C1 segment of cervical spinal cord (tissue), 14 donors: ENCODE measurements at places on chromosomes 16 and 17.

DNA sequence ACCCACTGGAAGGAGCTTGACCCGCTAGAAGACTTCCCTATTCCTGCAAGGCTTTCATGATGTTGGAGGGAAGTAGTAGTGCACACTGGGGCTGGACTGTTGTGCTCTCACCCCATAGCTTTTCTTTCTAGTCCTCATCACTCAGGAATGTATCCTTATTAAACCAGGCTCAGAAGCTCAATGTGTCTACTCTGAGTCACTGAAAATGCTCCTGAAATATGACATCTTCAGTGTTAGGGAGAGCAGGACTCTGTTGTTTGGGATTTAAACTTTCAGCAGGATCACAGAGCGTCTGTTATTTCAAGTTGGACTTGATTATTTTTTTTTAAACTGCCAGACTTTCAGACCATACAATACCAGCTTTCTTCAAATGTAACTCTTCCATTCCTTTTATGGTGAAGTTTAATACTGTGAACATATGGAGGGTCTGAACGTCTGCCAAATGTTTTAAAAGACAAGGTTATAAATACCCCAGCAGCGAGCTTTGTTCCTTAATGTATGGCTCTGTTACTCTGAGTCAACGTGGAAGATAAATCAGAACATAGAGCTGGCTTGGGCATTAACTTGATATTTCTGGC lies 257.5 kb downstream of the CDH11 start:
- no peak for DNase-seq

GRCh38 chr16:86505899-86506864 lies 4.1 kb upstream of the FOXF1 start:
- no peak for DNase-seq

GRCh38 chr16:85621698-85622428 lies 8.7 kb downstream of the GSE1 start:
- no peak for DNase-seq

DNA sequence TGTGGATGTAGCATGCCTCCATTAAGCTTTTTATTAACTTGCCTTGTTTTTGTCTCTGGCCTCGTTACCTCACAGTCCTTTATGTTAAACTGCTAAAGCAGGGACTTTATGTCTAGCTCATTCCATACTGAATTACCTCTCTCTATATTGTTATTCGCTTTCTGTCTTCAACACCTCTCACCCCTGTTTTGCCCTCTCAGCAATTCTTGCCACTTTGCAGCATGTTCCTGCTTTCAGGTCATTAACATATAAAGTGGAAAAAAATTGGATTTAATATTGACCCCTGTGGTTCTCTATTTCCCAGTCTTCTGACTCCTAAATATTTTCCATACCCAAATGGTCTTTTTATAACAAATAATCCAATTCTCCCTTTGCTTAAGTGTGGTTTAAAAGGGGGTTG lies 810.4 kb upstream of the KIF2B start:
- DNase-seq = no peak

DNA sequence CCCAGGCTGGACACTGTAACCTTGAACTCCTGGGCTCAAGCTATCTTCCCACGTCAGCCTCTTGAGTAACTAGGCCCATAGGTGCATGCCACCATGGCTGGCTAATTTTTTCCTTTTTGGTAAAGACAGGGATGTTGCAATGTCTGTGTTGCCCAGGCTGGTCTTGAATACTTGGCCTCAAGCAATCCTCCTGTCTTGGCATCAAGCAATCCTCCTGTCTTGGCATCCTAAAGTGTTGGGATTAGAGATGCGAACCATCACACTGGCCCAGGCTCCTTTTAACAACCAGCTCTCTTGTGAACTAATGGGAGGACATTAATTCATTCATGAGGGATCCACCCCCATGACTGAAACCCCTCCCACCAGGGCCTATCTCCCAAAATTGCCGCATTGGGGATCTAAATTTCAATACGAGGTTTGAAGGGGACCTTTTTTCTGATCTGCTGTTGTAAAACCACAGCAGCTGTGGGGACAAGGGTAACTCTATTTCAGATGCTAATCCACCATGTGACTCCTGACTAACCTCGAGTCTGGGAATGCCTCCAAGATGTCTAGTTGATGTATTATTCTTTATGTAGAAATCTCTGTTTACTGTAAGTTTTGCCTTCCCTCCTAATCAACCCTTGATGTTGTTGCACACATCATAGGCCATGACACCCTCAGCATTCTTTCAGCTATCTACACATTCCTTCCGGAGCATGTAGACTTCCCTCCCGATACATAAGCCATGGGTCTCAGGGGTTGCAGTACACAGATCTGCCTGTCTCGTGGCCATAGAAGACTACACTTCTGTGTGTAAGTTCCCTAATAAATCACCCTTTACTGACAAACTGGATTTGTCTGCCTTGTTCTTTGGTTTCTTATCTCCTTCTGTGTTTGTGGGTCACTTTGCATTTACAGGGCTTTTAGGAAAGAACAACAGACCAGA lies 37.6 kb downstream of the RNF112 start:
- no peak for DNase-seq

GRCh38 chr17:38332735-38333134 lies 11.0 kb downstream of the GPR179 start:
- DNase-seq = no peak
